Activated CD4-positive, alpha-beta T cell treated with anti-CD3 and anti-CD28 coated beads, Interleukin-2, amount 10 ng/mL, durations not matched to agents 7 days and 5 days (primary cell): ENCODE measurements at places on chromosomes 3 and 15. TPM values are rescaled to one million over a fixed set of nuclear protein-coding genes. Genes with fewer than 3 reads are reported as not detected.

Gene DUOXA1
- not detected for total RNA-seq

Gene ATP10A
- 62.4 TPM for total RNA-seq

Gene TP63
- 0.35 TPM for total RNA-seq

Gene WWTR1
- total RNA-seq: 0.77 TPM

Gene SCG5
- 3.7 TPM for total RNA-seq

Gene SPCS1
- total RNA-seq: 102 TPM

Gene SCAMP5
- 2.0 TPM for total RNA-seq

Gene GPR149
- not detected for total RNA-seq

Gene EIF1B
- 37.5 TPM for total RNA-seq

Gene BCHE
- not detected for total RNA-seq

Gene UBR1
- 27.8 TPM for total RNA-seq

Gene CPLX3
- total RNA-seq: 0.19 TPM

Gene TRIP4
- 22.1 TPM for total RNA-seq

Gene EPHB1
- total RNA-seq: 1.8 TPM

Gene SLMAP
- 47.2 TPM for total RNA-seq

Gene TRPM1
- total RNA-seq: not detected

DNA sequence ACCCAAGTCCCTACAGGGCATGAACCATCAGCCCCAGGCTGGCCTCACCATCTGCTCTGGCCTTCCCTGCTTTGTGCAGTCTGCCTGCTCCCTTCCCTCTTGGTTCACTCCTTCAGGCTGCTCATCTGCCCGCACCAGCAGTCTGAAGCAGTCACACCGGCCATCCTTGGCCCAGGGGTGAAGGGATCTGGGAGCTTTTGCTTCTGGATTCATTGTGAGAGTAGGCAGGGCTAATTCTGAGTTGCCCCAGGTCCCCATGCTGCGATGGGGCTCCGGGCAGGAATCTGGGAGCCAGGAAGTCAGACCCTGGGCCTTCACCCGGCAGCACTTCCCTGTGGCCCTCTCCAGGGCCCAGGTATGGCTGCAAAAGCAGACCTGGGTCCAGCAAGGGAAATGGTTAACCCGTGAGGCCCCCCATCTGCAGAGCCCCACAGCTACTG is 99.7 kb downstream of the VGLL4 start:
- no peak for DNase-seq

- DNase-seq: no peak
Observed at GRCh38 chr3:133445108-133445507, 45.3 kb downstream of the BFSP2 start.

DNA sequence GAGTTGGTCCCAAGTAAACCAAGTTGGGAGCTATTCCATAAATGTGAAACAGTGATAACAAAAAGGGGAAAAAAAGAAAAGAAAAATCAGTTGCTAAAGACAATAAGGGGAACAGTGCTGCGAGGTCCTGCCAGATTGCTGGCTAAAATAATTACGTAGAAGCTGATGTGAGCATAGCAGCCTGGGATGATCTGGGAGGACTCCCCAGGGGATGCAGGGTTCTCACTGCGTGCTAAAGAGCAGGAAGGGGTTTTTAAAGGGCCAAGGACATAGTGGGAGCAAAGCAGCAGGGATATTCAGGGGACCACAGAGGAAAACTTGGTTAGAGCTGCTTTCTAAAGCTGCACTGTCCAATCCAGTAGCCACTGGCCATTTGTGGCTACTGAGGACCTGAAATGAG is 133.0 kb upstream of the UMPS start:
- DNase-seq: no peak

DNA sequence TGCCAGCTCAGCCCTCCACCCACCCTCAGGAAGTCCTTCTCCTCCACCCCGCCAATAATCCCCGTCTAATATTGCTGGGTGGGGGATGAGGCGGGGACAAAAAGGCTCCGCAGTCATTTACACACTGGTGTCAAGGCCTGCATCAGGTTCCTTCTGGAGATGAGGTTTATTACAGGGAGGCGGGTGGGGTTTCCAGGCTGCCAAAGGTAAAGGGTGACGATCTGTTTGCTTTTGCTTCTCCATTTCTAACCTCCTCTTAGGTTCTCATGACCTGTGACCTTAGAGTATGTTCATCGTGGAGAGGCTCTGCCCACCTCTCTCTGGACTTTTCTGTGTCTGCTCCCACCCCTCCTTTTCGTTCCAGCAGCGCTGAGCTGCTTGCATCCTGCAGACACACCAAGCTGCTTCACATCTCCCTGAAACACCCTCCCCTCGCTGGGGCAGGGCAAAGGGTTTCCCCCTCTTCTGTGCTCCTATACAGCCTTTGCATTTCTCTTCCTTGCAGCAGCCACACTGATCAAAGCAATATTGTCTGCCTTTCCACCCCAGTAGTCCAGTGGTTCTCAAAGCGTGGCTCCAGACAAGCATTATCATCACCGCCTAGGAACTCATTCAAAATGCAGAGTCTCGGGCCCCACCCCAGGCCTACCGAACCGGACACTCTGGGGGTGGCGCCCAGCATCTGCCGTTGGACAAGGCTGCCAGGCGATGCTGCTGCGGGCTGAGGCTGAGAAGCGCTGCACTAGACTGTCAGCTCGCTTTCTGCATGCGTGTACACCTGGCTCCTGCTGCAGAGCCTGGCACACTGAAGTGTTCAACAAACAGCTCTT is 26.6 kb downstream of the CA12 start:
- DNase-seq: no peak

GRCh38 chr3:149235599-149236424 is 14.2 kb upstream of the CP start:
- DNase-seq: no peak

DNA sequence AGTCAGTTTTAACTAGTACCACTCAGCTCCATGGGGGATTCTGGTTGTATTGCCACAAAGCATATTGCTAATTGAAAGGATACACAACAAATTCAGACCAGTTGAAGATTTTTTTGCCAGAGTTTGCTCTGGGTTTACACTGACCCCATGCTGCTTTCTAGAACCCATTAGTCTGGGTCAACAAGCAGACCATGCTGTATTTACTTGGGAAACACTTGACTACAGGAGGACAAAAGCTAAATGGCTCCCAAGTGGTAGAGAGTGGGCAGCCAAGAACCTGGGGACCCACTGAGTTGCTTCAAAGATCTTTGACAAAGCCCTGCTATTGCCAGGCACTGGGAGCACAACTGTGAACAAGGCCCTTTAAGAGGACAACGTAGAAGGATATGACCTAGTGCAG is 86.8 kb upstream of the PSMD6 start:
- DNase-seq: no peak

DNA sequence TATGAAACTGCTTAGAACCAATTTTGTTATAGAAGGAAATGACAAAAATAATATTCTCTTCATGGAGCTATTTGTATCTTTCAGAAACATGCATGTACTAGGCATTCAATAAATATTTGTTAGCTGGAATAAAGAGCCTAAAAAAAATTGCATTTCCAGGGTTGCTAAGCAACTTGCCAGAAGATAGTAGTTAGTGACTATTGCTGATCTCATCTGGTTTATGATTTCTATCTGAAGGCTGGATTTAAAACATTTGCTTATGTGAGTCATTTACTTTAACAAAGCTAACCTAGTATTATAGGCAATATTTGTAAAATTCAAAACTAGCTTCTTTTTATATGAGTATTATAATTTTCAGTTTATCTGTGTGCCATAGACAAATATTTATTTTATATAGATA is 78.3 kb downstream of the NAALADL2 start:
- no peak for DNase-seq

DNA sequence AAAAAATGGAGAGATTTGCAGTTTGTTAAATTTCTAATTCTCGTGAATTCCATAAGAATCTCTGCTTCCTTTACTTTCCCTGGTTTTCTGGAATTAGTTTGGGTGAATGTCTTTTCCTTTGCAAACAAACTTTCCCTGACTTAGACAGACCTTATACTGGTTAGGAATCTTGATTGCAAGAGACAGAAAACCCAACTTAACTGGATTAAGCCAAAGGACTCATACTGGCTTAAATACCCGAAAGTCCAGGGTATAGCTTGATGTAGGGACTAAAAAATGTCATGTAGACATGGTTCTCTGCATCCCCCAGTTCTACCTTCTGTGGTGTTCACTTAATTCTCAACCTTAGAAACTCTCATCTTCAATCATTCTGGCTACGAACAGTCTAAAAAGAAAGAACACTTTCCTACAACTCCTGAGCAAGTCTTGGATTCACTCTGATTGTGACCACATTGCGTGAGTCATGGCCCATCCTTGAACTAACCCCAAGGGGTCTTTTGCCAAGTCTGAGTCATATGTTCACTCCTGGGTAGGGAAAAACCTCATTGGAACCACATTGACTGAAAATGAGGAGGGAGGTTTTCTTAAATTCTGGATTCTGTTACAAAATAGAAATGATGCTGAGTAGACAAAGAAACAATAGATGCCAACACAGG is 136.0 kb upstream of the DAZL start:
- DNase-seq: no peak

GRCh38 chr3:39068556-39068955 is 16.7 kb downstream of the WDR48 start:
- no peak for DNase-seq

GRCh38 chr3:127409421-127410136 is 121.7 kb upstream of the PRR20G start:
- DNase-seq: no peak

- DNase-seq: no peak
Observed at GRCh38 chr15:56930669-56931313, 12.3 kb downstream of the TCF12 start.

- no peak for DNase-seq
Observed at GRCh38 chr15:70576696-70577095, 186.7 kb downstream of the UACA start.

DNA sequence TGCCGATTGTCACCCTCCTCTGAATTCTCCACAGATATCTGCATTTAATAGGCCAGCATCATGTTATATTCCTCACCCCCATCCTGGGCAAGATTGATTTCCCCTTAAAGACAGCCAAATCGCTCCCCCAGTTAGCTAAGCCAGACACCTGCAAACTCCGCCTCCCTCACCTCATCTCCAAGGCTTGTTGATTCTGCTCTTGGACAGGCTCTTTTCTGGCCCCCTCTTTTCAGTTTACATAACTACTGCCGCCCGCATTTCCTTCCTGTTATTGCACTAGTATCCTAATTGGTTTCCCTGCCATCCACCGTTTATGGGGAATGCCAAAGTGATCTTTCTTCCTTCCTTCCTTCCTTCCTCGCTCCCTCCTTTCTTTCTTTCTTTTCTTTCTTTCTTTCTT is 214.7 kb upstream of the MRPL3 start:
- DNase-seq: no peak

- DNase-seq: no peak
Observed at GRCh38 chr15:81492331-81492968, 118.4 kb upstream of the TMC3 start.
